ENCODE measurements at places on chromosomes 3 and 15.

DNA sequence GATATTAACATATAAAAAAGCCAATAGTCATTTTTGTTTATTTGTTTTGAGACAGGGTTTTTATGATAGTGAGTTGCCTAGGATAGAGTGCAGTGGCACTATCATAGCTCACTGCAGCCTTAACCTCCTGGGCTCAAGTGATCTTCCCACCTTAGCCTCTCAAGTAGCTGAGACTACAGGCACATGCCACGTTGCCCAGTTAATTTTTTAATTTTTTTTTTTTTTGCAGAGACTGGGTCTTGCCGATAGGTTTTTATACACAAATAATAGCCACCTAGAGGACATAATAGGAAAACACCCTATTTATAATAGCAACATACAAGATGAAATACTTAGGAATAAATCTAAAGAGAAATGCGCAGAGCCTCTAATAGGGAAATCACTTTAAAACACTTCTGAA is 13.3 kb downstream of the EIF3J start:
- DNase-seq: no peak

DNA sequence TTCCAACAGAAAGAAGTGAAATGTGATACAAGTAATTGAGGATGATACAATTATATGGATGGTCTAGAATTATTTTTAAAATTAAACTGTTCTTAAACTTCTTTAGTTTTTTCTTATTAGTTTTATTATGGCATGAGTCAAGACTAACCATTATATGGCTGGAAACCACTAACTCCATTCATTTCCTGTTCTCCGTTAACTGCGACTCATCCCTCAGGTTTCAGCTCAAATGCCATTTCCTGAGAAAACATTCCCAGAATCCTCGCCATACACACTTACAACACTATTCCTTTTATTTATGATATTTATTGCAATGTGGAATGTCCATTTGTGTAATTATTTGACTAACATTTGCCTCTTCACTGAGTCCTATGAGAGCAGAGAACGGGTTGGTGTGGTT is 394.1 kb downstream of the SOX2 start:
- no peak for DNase-seq

GRCh38 chr15:59260090-59260489 is 53.4 kb downstream of the LDHAL6B start:
- DNase-seq: no peak

GRCh38 chr3:177144922-177145321 is 52.4 kb downstream of the TBL1XR1 start:
- no peak for DNase-seq

- DNase-seq: no peak
Observed at GRCh38 chr3:116253511-116253910, 191.8 kb downstream of the LSAMP start.

DNA sequence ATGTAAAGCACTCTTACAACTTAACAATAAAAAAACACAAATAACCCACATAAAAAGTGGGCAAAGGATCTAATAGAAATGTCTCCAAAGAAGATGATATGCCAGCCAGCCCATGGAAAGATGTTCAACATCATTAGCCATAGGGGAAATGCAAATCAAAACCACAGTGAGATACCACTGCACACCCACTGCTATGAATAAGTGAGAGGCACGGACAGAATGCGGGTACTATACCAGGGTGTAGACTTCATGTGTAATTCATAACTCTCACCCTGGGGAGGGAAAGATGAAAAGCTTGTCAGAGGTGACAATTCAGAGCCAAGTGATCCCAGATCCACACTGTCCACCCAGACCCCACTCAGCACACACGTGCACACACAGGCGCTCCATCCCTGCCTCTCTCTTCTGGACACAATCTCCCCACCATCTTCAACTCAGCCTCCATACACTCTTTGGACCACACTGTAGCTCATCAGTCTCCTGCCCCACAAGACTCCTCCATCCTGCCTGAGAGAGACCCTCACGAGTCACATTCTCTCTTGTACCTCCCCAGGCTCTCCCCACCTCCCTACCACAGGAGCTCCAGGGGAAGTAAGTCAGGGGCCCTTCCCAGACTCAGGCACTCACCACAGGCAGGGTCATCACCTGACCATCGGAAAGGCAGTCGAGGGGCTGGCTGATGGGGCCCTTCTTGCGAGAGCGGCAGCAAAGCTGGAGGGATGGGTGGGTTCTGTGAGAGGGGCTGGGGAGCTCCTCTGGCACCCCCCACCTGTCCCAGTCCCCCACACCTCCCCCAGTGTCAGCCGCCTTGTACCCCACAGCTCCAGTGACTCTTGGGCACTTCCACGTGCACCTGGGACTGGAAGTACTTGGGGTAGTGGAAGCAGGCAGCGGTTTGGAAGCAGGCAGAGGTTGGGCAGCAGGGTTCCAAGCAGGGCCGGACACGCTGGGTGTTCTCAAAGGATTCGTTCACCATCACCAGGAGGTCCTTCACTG is 21.3 kb downstream of the PLA2G4E start:
- no peak for DNase-seq

- no peak for DNase-seq
Observed at GRCh38 chr3:144391236-144391635, 419.6 kb downstream of the DIPK2A start.

DNA sequence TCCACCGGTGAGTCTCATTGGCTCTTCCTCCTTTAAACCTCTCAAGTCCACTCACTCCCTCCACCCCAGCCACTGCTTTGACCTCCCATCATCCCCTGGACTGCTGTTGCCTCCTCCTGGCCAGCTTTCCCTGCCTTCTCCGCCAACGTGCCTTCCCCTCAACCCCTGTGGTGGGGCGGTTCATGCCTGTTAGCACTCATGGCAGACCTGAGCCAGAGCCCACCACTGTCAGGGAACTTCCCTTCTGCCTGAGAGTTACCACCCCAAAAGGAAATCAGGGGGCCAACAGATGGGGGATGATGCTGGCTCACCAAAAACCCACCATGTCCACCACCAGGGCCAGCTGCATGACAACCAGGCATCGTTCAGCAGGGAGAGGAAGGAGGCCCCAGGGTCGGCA is 44.2 kb upstream of the SLC6A1 start:
- DNase-seq: no peak

GRCh38 chr15:35208353-35208752 is 123.3 kb upstream of the NANOGP8 start:
- DNase-seq: no peak

DNA sequence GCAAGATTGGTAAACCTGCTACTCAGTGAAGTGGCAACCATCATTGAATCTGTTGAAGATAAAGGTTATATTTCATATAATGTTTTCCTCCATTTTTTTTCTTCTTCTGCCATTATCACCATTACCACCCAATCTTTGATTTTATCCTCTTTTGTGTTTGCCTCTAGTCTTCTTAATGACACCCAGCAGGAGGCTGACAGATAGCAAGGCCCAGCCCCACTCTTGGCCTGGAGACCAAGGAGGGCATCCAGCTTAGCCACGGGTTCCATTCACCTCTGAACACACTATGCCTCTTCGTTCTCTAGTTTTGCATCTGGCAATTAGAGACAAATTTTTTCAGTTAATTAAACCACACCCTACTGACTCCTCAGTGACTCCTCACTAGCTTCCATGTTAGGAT is 129.7 kb downstream of the TPRG1 start:
- no peak for DNase-seq

- DNase-seq: no peak
Observed at GRCh38 chr3:10918011-10918410, 74.5 kb upstream of the SLC6A1 start.

DNA sequence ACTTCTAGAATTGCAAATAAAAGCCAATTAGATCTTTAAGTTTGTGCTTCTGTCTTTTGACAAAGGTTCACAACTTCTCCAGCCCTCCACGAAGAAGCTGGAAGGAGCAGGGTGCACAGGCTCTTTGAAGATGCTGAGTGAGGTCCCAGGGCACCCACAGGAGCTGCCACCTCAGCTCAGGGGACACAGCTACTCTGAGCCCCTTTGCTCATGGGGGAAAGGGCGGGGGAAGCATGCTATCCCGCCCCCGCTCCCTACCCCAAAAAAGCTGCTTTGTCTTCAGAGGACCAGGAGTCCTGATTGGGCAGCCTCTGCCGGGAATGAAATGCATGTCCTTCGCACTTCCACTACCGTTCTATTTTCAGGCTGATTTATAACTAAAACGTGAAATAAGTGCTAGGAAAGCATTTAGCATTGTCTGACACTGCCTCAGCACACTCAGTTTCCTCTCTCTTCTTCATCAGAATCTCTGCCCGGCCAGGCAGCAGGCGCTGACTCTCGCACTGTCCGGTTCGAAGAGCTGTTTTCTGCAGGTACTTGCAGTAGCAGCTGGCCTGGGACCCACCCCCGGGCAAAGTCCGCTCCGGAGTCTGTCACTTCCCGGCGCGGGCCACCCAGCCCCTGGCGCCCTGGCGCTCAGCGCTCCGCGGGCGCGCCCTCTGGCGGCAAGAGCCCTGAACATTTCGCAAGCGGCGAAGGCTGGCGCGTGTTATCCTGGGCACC is 45.5 kb upstream of the KLHL25 start:
- peak; percentile 82 for DNase-seq

DNA sequence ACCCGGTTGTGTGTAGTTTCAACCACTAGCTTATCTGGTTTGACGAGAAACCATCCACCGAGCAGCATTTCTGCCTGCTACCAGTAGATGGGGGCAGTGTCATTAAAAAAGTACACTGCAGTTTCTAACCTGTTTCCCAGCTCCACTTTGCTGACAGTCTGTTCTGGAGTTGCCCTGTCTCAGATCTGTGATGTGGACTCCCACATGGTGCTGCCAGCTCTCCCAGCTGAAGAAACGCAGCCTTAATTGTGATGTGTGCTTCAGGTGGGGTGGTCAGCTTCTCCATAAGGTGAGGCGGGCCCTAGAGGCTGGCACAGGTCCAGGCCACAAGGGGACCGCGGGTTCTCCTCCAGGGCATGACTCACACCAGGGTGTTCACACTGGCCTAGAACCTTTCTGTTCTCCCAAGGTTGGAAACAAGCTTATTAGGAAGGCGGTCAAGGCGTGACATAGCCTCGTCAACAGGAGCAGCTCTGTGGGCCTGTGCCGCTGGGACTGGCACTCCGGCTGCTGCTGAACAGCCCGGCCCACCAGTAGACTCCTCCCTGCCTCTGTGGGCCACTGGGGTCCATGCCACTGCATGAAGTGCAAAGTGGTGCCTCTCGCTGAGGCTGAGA is 2.9 kb upstream of the FAM43A start:
- DNase-seq: peak; percentile 86

- no peak for DNase-seq
Observed at GRCh38 chr15:20346082-20346805, 195.4 kb downstream of the GOLGA6L6 start.

- DNase-seq: no peak
Observed at GRCh38 chr3:48425281-48425812, 4.5 kb downstream of the PLXNB1 start.

DNA sequence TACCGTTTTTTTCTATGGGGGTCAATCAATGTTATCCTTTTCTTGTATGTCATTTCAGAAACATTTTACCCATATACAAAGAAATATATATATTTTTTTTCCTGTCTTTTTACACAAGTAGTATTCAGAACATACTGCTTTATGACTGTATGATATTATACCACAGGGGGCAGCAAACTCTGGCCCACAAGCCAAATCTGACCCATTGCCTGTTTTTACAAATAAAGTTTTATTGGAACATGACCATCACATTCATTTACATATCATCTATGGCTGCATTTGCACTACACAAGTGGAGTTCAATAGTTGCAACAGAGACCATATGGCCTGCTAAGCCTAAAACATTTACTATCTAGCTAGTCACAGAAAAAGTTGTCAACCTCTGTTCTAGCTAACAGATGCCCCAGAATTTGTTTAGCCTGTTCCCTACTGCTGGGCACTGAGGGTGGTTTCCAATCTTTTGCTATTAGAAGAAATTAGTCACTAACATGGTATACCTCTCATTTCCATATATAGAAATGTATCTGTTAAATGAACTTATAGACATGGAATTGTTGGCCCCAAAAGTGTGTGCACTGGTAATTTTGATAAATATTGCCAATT is 57.7 kb downstream of the BFSP2 start:
- DNase-seq: no peak

DNA sequence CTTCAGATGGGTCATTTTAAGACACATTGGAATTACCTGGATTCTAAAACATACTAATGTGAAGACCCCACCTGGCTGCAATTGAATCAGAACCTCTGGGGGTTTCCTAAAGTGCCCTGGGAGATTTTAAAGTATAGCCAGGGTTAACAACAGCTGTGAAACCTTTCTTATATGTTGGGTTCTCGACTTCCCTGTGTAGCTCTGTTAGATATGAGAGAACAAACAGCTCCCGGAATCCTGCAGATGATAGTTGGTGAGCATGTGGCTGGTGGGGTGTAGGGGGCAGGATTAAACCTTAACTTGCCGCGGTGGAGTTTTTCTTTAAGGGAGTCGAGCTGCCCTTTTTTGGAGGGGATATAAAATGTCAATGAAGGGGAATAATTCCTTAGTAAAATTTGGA is 12.1 kb downstream of the PLCL2 start:
- no peak for DNase-seq

GRCh38 chr15:29312387-29312786 is 42.8 kb upstream of the NSMCE3 start:
- DNase-seq: no peak

GRCh38 chr3:110267304-110267845 is 804.2 kb upstream of the NECTIN3 start:
- no peak for DNase-seq

- no peak for DNase-seq
Observed at GRCh38 chr15:52414936-52415335, 113.7 kb downstream of the MYO5A start.

- no peak for DNase-seq
Observed at GRCh38 chr3:72127844-72128243, 342.9 kb upstream of the PROK2 start.

GRCh38 chr15:94610485-94610884 is 379.1 kb downstream of the MCTP2 start:
- no peak for DNase-seq

- no peak for DNase-seq
Observed at GRCh38 chr3:1798711-1799405, 299.8 kb upstream of the CNTN4 start.

- no peak for DNase-seq
Observed at GRCh38 chr3:7646851-7647250, 785.9 kb downstream of the GRM7 start.

DNA sequence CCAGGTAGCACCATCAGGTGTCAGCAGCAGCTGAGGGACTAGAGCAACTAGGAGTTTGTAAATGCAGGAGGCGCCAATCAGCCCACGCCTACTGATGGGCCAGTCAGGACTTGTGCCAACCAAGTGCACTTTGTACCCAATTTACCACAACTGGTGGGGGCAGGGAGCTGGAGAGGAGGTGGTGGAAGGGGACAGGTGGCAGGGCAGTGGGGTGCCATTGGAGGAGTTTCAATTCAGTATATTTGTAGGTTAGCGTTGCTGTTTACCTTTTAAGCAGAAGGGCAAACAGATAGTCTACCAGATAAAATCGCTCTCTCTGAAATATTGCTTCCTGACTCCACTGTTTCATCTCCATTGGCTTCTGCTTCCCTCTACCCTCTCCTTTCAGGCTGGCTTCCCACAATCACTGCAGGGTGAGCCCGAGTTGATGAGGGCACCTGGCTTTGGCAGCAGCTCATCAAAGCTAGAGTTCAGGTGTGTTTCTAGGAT is 75.7 kb downstream of the TRIM69 start:
- DNase-seq: no peak

All from HTR-8/SVneo (cell line).